ENCODE measurements at places on chromosomes 5 and 9.

DNA sequence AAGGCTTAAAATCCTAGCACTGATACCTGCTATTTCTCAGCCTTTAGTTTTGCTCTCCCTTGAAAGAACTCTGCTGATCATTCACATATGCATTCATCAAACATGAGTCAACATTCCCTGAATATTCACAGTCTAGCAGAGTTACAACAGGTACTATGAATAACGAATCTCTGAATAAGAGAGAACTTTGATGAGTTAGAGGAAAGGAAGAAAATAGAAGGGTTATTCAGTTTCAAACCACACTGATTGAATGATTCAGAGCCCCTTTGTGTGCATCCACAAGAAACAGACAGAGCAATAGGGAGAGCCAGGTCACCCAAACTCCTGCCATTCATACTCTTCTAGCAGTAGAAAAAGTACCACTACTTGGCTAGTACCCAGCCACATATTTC is 36.0 kb downstream of the FOXD1 start:
- DNase-seq = no peak

DNA sequence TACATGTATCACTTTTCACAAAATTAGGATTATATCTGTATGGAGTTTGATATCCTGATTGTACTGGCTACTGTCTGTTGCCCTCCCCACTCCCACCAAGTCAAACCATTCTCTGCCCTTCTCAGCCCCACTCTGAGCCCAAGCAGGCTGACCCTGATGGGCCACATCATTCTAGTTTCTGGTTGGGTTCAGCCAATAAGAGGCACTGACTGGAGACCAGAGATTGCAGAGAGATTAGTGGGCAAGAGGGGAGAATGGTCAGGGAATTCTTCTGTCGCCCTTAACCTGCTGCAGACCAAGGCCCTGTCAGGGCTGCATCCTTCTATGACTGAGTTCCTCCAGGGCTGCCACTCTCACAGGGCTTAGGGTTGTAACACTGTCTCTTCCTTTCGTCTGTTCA is 2.7 kb downstream of the HSPB3 start:
- no peak for DNase-seq

DNA sequence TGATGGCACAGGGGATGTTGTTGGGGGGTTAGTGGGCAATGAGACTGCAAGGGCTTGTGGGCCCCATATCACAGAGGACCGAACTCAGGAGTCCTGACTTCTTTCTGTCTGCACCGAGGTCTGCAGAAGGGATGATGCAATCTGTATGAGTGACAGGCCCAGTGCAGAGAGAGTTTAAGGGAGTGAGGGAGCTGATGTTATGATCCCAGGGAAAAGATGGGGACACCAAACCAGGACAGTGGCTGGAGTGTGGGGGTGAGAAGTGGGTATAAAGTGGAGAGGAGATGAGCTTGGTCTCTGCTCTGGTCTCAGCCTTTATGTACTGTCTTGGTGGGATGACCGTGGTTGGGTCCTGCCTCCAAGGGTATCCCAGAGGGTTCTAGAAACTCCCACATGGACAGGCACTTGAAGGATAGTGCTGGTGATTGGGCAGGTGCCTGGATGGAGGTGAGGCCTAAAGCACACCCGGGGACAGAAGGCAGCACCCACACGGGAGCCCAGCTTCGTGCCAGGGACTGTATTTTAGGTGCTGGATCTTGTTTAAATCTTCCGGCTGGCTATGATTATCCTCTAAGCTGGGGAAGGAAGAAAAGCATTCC is 21.9 kb downstream of the GSN start:
- DNase-seq = no peak

- no peak for DNase-seq
Measured at GRCh38 chr5:91061946-91062562, 321.1 kb downstream of the ARRDC3 start.

GRCh38 chr5:157457391-157457790 is 2.6 kb upstream of the NIPAL4 start:
- DNase-seq = no peak
